ENCODE measurements at places on chromosomes 6 and 20.
A peak's percentile ranks its signal among the peaks of the same experiment; 100 is the strongest.

DNA sequence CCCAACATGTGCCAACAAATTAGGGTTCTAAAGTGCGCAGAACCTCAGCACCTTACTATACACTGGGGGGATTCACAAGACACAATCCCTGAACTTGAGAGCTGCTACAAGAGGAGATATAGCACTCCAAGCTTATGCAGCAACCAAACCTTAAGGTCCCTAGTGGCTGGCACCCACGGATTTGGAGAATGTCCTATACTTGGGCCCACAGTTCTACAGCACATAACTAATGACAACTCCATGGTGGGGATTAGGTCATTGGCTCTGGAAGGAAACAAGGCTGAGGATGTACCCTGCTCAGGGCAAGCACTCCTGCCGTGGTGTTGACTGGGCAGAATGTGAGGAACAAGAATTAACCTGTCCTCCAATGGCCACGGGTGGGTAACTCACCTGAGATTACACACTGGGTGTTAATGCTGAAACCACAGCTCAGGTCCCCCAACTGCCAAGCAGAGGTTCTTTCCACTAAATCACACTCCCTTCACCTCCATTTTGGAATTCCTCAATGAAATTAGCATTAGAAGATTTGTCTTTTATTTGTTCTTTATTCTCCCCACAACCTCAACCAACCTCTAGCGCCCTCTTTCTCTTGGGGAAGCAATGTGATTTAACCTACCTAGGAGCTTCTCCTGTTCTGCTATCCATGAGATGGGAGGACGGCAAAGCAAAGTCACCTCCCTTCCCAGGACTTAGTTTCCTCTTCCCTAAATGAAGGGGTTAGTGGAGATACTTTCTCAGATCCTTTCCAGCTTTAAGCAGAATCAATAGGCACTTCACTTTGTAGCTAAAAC, 32.0 kb downstream of the TRERF1 start:
- DNase-seq: no peak

GRCh38 chr6:125485757-125486156, 184.0 kb upstream of the HDDC2 start:
- no peak for DNase-seq

DNA sequence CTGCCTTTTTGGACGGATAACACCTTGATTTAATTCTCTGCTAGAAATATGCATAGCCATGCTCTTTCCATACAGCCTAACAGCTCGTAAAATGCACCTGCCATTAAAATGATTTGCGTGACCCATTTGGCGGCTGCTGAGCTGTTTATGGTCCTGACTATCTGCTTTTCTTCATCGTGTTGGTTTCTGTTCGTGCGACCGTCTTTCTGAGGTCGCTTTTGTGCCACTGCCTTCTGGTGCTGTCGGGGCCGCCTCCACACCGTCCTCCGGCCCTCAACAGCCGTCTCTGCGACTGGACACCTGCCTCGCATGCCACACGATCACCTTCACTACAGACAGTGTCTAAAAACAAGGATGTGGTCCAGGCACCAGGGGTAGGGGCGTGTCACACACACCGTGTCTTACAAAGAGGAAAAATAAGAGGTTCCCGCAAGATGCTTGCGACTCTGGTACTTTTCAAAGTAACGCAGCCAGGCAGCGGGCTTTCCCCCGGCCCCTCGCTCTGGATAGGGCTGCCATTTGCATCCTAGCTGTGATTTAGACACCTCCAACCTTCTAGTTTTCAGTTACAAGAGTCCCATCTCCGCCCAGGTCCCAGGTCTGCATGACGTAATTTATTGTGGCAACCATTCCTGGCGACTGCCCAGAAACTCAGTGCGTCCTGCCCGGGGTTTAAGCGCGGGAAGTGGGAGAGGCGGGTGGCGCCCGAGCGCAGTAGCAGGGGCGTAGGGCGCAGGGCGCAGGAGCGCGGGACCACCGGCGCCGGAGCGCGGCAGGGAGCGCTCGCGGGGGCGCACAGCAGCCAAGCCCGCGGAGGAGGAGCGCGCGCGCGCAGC, at the start of gene STMND1:
Gene STMND1 (plus strand): TSS at position 629 of the 836 bp plus-strand sequence. CDS start 208 bp downstream, outside the sequence.
- peak; percentile 79 for DNase-seq

- no peak for DNase-seq
Measured at GRCh38 chr6:35224720-35225119, 11.0 kb downstream of the SCUBE3 start.

DNA sequence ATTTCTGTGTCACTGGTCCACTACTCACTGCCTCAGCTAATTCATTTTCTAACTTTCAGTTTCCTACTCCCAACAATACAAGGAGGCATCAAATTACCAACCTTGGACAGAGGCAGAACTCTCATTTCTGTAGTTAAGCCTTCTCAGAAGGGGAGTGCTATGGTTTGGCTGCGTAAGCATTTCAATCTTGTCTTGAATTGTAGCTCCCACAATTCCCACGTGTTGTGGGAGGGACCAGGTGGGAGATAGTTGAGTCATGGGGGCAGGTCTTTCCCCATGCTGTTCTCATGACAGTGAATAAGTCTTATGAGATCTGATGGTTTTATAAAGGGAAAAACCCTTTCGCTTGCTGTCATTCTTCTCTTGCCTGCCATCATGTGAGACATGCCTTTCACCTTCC, 22.9 kb downstream of the HLA-DRA start:
- no peak for DNase-seq

Data from right lobe of liver (tissue), 6 donors.